Chondrocyte (in vitro differentiated cells): ENCODE measurements at places on chromosomes 7 and 10. TPM values are rescaled to one million over a fixed set of nuclear protein-coding genes. Genes with fewer than 3 reads are reported as not detected.

DNA sequence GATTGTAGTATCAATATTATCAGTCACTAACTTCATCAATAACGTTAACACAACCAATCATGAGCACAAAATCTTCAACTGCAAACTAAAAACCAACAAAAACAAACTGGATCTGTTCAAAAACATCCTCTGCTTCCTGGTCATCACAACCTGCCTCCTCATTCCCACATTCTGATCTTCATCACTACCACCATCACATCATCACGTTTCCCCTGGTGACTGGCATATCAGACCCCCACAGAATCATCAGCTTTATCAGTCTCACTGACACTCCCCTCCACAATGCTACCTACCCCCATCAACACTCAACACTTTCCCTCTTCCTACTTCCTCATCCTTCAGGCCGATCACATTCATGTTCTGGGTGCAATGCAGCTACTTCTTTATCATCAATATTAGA is 11.4 kb downstream of the XPNPEP1 start:
- DNase-seq = no peak
- H3K36me3 ChIP-seq = peaks cover 24% of the 10 kb centered on the region
- H3K27me3 ChIP-seq = no peaks in the 10 kb centered on the region
- H3K4me1 ChIP-seq = peaks cover 43% of the 10 kb centered on the region
- H3K27ac ChIP-seq = peak overlapping the region; percentile 64
- no peak overlapping the region for H3K4me3 ChIP-seq

- no peak overlapping the region for H3K4me3 ChIP-seq
- H3K27ac ChIP-seq = peak overlapping the region; percentile 98
- H3K4me1 ChIP-seq = peaks cover 73% of the 10 kb centered on the region
- DNase-seq = no peak
- no peaks in the 10 kb centered on the region for H3K36me3 ChIP-seq
These were observed 17.3 kb downstream of the SLC16A12 start for GRCh38 chr10:89518108-89518507.

- no peak overlapping the region for H3K27ac ChIP-seq
- no peaks in the 10 kb centered on the region for H3K27me3 ChIP-seq
- H3K36me3 ChIP-seq = peaks cover 2% of the 10 kb centered on the region
- H3K4me1 ChIP-seq = peaks cover 8% of the 10 kb centered on the region
- H3K4me3 ChIP-seq = no peak overlapping the region
- peak; percentile 81 for DNase-seq
These were observed 270.3 kb downstream of the ELFN1 start for GRCh38 chr7:1940402-1940786.

GRCh38 chr10:97150616-97151015 is 35.1 kb downstream of the SLIT1 start:
- H3K4me3 ChIP-seq = no peak overlapping the region
- peaks cover 4% of the 10 kb centered on the region for H3K4me1 ChIP-seq
- no peak overlapping the region for H3K27ac ChIP-seq
- no peak for DNase-seq
- H3K27me3 ChIP-seq = peaks cover 38% of the 10 kb centered on the region

- H3K4me3 ChIP-seq = no peak overlapping the region
- DNase-seq = no peak
- no peak overlapping the region for H3K27ac ChIP-seq
- no peaks in the 10 kb centered on the region for H3K36me3 ChIP-seq
These were observed 28.3 kb upstream of the CASD1 start for GRCh38 chr7:94481279-94481678.

DNA sequence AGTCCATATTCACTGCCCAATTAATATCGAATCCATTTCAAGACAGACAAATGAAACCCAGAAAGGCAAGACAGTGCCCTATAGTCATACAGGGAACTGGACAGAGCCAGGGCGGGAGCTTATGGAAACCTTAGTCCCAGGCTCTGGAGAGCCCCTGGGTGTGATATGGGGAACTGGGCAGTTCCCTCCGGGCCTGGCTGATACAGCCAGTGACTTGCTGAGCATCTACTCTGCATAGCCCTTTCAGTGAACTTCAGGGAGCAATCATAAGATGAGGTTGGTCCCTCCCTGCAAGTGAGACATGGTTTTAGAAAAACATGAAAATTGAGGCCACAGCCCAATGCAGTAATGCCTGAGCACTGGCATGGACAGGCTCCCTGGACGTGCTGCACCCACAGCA is 241.9 kb downstream of the GRID1 start:
- no peaks in the 10 kb centered on the region for H3K36me3 ChIP-seq
- no peaks in the 10 kb centered on the region for H3K27me3 ChIP-seq
- H3K4me3 ChIP-seq = no peak overlapping the region
- no peak overlapping the region for H3K27ac ChIP-seq

DNA sequence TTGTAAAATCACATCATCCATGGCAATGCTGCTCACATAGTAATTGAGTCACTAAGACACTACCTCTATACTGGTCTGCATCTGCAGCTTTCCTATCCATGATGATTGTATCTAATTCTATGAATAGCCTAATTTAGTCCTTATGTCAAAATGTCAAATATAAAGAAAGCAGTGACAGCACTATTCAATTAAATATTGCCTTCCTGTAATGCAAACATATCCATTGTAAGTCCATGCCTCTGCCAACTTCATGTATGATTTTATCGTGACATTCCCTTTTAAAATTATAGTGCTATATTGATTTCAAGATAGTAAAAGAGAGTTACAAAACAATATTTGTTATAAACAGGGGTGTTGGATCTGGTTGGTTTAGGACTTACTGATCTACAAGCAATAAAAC is 4.8 kb upstream of the SGPL1 start:
- no peaks in the 10 kb centered on the region for H3K36me3 ChIP-seq
- no peaks in the 10 kb centered on the region for H3K27me3 ChIP-seq
- H3K27ac ChIP-seq = no peak overlapping the region
- no peak overlapping the region for H3K4me3 ChIP-seq
- peaks cover 22% of the 10 kb centered on the region for H3K4me1 ChIP-seq
- DNase-seq = no peak

DNA sequence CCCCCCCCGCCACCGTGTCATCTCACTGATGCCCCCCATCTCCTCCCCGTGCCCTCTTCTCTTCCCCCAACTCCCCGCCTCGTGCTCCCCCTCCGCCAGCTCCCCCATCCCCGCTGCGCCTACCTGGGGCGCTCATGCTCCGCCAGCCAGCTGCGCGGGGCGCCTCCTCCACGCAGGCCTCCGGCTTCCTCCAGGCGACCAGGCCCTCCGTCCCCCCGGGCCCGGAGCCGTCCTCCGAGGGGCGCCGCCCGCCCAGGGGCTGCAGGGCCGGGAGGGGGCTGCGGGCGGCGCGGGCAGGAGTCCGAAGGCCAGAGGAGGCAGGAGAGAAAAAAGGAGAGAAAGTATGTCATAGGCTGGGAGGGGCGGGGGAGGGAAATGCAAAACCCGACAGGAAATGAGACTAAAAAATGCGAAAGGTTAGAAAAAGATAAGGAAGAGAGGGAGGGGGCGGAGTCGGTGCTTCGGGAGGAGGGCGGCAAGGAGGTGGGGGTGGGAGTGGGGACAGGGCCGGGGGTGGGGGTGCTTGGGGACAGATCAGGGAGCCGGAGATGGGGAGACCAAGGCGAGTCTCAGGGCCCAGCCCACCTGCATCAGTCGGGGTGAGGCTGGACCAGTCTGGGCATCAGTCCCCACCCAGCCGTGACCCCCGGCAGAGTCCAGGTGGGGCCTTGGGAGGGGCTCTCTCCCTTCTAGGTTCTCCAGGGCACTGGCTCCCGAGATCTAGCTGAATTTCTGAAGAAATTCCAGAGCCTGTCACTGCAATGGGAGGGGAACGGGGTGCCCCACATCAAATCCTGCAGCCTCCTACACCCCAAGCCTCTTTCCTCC is at the start of gene CARD11:
TSS of gene CARD11 (minus strand) at position 324 of the 828 bp plus-strand sequence. CDS start 85,361 bp downstream, outside the sequence.
- peaks cover 3% of the 10 kb centered on the region for H3K4me1 ChIP-seq
- H3K27ac ChIP-seq = no peak within 1 kb of the TSS
- H3K27me3 ChIP-seq = no peaks in the 10 kb centered on the region
- peak within 1 kb of the TSS; percentile 44 for H3K4me3 ChIP-seq

DNA sequence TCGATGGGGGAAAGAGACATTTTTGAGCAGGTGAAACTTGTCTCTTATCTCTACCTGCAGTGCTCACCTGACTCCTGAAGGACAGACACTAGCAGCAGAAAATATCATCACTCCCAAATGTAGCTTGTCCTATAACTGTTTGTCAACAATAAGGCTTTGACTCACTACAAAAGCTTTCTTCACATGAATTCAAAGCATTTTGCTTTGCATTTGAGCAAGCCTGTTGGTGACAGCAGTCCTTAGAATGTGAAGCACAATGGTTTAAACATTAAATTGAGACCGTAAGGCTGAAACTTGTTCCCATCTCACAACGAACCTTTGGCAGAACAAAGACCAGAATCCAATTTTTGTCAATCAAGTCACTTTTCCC is 30.6 kb upstream of the ZNRF2 start:
- peaks cover 1% of the 10 kb centered on the region for H3K36me3 ChIP-seq
- no peak for DNase-seq
- H3K4me1 ChIP-seq = peaks cover 30% of the 10 kb centered on the region
- peak overlapping the region; percentile 39 for H3K27ac ChIP-seq
- no peak overlapping the region for H3K4me3 ChIP-seq

DNA sequence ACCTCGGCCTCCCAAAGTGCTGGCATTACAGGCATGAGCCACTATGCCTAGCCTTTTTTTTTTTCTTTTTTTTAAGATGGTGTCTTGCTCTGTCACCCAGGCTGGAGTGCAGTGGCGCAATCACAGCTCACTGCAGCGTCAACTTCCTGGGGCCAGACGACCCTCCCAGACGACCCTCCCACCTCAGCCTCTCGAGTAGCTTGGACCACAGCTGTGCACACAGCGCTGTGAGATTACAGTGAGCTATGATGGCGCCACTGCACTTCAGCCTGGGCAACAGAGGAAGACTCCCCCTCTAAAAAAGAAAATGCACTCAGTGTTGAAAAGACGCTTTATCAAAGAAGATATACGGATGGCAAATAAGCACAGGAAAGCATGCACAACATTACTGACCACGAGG is 16.5 kb upstream of the WIPI2 start:
- no peak for DNase-seq
- H3K27ac ChIP-seq = no peak overlapping the region
- no peak overlapping the region for H3K4me3 ChIP-seq
- H3K4me1 ChIP-seq = no peaks in the 10 kb centered on the region
- peaks cover 15% of the 10 kb centered on the region for H3K27me3 ChIP-seq

DNA sequence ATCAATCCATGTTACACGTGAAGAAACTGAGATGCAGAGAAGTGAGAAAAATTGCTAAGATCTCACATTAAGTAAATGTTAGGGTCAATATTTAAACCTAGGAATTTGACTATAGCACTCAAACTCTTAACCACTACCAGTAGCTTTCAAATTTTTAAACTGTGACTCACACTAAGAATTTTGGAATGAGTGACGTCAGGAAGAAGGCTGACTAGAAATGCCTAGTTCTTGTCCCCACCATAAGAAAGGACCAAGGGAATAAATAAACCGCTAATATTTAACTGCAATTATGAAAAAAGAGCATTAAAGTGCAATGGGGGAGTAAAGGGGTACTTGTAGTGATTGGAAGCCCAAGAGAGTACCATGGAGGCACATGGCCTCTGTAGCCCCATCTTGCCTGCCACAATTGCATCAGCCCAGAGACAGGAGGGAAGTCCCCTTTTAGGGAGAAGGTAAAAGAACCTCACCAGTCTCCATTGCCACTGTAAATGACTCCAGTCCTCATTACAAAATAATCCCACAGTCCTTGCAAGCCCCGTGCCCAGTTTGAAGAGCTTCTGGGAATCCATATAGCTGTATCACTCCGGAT is 3.5 kb upstream of the AKR1B1 start:
- H3K4me3 ChIP-seq = no peak overlapping the region
- H3K27ac ChIP-seq = peak overlapping the region; percentile 77
- peaks cover 27% of the 10 kb centered on the region for H3K4me1 ChIP-seq
- H3K36me3 ChIP-seq = peaks cover 10% of the 10 kb centered on the region
- no peaks in the 10 kb centered on the region for H3K27me3 ChIP-seq

DNA sequence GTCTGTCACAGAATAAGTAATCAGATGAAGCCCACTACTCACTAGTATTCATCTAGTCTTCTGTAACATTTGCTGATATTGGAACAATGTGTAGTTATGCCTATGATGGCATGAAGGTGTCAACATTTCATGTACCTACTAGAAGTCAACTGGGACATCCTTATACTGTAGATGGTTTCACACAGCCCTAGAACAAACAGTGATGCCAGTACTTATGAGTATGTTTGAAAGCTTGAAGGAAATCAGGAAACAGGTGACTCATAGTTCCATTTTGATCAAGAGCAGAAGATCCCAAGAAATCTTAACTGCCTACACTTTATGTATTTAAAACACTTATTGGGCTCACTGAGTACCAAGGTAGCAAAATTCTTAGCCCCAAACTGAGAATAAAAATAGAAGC is 1519.6 kb downstream of the REEP3 start:
- H3K36me3 ChIP-seq = no peaks in the 10 kb centered on the region
- no peak overlapping the region for H3K4me3 ChIP-seq
- H3K27ac ChIP-seq = no peak overlapping the region
- H3K4me1 ChIP-seq = no peaks in the 10 kb centered on the region
- DNase-seq = no peak
- H3K27me3 ChIP-seq = no peaks in the 10 kb centered on the region

The CTBP2 gene
- 62.6 to 90.6 TPM (median 86.4 TPM) in 3 replicates for total RNA-seq

The GPNMB gene
- total RNA-seq = 128 to 162 TPM (median 139 TPM) in 3 replicates

The STEAP1B gene
- total RNA-seq = 1.5 to 5.1 TPM (median 4.2 TPM) in 3 replicates

The ADRA2A gene
- total RNA-seq = 0.07 to 0.17 TPM in 2 of 3 replicates, not detected in the other

The ZNF777 gene
- 11.7 to 15.2 TPM (median 15.1 TPM) in 3 replicates for total RNA-seq

The SPDYE3 gene
- not detected in 3 replicates for total RNA-seq
